ENCODE measurements at places on chromosomes 1 and 21.

DNA sequence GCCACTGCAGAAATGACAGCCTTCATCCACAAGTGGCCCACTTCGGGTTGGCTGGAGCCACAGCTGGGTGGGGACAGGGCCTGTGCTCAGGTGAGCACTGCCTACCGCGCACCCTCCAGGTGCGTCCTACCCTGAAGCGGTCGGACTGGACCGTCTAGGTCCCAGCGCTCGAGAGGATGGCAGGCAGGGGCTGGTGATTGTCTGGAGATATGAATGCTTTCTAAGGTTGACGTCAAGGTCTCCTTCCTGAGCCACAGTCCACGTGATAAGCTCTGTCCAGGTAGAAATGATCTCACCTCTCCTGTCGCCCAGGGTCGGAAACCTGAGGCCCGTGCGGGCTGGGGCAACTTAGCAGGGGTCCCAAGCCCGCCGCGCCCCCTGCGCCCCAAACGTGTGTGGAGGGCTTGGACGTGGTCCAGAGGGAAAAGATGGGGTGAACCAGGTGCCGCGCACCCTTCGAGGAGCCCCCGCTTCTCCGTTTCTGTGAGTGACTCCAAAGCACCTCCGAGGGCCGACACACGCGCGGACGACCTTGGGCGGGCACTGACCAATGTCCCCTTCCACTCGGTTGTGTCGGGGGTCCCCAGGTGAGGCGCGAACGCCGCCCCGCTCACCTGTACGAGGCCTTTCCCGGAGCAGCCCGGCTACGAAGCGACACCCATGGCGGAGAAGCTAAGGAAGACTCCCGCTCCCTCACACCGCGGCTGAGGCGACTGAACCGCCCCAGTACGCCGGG is 853 bp upstream of the DOP1B start:
- no peak for DNase-seq

DNA sequence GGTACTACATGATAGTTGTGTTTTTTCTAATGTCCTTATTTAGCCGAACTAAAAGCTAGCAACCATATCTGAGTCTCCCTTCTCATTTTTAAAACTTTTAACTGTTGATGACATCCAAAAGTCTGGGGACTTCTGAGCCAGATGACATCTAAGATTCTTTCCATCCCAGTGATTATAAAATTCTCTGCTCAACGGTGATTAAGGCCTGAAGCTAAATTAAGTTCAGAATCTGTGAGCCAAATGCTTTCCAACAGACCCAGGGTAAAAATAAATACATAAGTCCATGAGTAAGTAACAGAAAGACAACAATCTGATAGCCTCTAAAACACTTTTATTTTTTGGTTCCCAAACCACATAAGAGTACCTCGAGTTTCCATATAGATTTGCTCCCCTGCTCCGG is 13.1 kb upstream of the PTP4A2 start:
- no peak for DNase-seq

DNA sequence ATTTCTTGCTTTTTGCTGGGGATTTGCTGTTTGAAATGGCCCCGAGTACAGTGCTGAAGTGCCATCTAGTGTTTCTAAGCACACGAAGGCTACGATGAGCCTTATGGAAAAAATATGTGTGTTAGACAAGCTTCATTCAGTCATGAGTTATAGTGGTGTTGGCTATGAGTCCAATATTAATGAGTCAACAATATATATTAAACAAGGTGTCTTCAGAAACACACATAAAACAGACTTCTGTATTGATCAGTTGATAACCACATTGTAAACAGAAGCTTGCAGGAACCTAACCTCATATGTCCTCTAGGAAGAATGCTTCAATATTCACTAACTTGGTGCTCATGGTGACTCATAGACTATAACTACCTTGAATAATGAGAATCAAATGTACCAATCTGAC is 1.7 kb upstream of the GJB5 start:
- no peak for DNase-seq

DNA sequence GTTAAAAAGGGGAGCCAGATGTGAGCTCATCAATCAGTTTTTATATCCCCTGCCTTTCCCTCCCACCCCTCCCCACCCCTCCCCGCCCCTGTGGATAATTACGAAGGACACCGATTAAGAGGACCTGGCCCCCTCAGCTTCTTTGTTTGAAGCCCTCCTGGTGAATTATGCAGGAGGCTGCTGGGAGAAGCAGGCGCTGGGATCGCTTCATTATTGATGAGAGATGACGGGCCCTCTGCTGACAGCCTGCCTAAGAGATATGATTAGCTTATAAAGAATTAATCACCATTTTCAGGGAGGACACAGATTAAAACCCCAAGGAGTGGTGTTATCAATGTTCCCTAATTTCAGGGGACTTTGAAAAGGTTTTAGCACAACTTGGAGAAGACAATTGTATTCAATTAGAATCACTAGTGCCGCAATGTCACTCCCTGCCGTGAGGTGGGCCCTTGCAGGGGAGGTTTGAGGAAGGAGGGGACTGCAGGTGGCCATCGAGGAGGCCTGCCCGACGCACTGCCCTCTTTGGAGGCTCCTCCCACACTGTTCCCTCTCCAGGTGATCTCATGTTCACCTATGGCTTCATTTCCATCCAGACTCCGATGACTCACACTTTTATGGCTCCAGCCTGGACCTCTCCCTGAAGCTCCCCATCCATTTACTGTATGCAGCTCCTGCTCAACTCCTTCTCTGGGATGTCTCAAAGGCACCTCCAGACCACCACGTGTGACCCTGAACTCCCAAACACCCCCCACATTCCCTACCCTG is 67.0 kb upstream of the KLHDC7A start:
- no peak for DNase-seq

GRCh38 chr1:70503358-70503757 is 92.3 kb downstream of the CTH start:
- DNase-seq = no peak

DNA sequence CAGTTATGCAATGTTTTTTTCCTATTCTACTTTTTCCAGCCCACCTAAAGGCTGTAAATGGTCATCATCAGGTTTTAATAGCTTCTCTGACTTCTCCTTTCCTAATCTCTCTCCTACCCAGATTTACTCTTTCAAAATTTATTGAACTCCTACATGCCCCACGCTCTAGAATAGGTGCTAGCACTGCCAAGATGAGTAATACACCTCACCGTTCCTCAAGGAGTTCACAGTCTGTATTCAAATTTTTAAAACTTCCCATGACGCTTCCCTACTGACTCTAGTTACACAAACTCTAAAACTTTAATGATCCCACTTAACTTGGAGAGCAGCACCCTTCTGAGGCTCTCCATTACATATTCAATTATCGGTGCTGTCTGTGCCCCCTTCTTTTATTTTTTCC is 51.6 kb downstream of the ALG14 start:
- DNase-seq = no peak

GRCh38 chr1:10635085-10635896 is 160.5 kb downstream of the PEX14 start:
- no peak for DNase-seq

GRCh38 chr1:41315146-41315822 is 46.0 kb upstream of the FOXO6 start:
- DNase-seq = no peak

- no peak for DNase-seq
Measured at GRCh38 chr1:175172503-175172902, 20.1 kb downstream of the KIAA0040 start.

DNA sequence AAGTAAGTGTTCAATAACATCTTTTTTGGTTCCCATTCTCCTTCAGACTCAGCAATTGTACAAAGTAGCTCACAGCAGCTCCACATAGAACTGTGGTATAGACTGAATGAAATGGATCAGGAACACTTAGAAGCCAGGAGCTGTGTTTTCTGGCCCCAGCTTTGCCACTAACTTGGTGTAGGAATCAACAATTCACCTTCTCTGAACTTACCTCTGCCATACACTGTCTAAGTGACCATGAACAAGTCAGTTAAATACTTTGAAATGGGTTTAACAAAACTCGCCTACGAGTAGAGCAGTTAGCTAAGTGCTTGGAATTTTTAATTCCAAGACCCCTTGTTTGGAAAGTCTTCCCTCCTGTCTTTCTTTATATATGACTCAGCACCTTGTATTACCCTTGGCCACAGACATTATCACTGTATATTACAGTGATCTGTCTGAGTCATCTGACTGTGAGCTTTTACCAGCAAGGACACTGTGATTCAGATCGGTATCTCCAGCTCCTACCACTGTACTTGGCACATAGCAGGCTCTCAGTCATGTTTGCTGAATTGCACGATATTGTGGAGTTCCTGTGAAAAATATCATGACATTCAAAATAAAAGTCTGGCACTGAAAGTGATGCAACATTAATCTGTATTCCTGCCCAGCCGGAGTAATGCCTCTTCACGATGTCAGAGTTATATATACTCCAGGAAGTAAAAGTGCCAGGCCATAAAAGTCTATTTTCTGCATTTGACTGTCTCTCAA is 101.7 kb upstream of the BEND5 start:
- no peak for DNase-seq

- DNase-seq = no peak
Measured at GRCh38 chr1:38055398-38055797, 8.8 kb upstream of the POU3F1 start.

DNA sequence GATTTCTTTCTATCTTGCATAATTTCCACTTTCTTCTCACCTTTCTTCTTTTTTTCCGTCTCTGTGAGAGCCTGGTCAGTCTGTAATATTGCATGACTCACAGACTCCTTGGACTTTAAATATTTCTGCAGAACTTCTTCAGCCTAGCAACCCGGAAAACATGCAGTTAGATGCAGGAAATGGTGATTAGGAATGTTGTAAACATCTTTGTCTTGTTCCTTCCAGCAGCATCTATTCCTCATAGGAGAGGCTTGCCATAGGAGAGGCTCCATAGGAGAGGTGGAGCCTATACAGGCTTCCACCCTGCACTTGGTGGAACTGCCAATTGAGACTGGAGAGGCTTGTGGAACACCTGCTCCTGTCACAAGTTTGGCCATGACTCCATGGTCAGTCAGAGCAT is 10.0 kb downstream of the GBP5 start:
- no peak for DNase-seq

- no peak for DNase-seq
Measured at GRCh38 chr1:228274452-228275178, 66.8 kb downstream of the OBSCN start.

DNA sequence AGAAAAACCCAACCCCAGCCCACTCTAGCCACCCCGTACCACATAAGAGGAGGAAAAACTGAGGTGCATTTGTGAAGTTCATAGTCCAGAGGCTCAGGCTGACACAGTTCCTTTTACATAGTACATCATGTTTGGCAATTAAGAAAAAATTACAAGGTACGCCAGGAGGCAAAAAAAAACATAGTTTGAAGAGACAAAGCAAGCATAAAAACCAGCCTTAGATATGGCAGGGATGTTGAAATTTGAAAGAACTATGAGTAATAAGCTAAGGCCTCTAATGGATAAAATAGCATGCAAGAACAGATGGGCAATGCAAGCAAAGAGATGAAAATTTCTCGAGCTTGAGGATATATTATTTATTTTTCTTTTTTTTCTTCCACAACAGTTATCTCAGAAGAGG is 31.9 kb downstream of the MIXL1 start:
- DNase-seq = no peak

DNA sequence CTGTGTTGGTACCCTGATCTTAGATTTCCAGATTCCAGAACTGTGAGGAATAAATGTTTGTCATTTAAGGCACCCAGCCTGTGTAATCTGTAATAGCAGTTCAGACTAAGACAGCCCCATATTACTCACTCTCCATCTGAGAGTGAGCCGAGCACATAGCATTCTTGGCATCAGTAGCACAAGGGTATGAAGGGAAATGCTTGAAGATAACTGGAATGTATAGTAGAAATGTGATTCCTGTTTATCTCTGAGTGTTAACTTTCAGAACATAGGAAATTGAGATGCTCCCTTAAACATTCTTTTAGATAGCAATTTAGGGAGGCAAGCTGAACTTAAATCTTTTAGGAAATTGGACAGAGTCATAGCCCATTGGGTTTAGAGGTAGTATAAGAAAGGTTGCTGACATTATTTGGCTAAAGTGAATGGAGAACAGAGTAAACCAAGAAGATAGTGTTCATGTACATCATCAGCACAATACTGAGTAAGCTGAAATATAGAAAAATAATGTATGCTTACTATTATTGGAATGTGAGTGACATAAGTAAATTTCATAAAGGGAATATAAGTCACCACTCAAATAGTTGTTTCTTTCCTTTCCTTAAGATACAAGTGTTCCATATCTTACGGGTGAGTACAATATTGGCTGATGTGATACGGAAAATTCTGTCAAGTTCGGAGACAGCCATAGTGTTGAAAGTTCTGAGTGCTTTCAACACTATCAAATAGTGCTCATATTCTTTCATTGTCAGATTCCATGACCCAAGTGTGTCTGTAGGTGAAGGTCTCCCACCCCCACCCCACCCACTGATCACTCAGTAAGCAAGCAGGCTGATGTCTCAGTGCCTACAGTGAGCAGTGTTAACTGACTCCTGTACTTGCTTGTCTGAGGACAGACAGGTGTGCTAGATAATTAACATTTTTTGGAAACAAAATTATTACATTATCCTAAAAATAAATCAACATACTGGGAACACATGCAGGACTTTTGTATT is 73.7 kb downstream of the LRRC8D start:
- no peak for DNase-seq

DNA sequence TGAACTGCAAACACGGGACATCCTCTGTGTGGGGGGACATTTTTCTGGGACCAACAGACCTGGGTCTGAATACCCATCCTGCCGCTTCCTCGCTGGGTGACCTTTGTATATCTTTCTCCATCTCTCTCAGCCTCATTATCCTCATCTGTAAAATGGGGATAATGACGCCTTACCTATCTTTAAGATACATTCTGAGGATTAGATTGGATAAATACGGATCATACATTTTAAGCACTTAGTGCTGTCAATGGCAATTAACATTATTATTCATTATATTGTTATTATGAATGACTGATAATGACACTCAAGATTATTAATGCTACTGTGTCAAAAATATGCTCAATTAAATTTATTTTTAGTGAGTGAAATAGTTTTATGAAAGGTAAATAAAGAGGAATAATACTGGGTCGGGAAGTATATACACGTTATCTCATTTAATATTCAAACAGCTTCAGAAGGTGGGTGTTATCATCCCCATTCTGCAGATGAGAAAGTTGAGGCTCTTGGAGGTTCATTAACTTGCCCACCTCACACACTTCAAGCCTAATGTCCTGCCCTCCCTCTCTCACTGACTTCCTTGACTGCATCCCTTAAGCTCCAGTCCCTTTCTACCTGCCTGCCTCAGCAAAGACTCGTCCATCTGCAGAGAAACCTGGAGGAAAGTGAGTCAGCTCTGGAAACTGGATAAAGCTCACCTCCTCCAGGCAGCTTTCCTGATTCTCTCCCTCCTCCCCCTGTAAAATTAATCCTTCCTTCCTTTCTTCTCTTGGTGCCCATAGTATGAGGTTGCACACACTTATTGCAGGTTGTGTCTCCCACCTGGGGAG is 120.7 kb upstream of the JUN start:
- no peak for DNase-seq

Data from stimulated activated CD4-positive, alpha-beta T cell treated with anti-CD3 and anti-CD28 coated beads, Interleukin-12 subunit alpha, Interleukin-12 subunit beta, amount 100 ng/mL, for 48 hours (primary cell).